Activated CD8-positive, alpha-beta memory T cell treated with anti-CD3 and anti-CD28 coated beads for 1 hour (primary cell): ENCODE measurements at places on chromosomes 1 and 21.

- DNase-seq, result no peak
Observed at GRCh38 chr21:45979141-45979631, 2.4 kb upstream of the COL6A1 start.

DNA sequence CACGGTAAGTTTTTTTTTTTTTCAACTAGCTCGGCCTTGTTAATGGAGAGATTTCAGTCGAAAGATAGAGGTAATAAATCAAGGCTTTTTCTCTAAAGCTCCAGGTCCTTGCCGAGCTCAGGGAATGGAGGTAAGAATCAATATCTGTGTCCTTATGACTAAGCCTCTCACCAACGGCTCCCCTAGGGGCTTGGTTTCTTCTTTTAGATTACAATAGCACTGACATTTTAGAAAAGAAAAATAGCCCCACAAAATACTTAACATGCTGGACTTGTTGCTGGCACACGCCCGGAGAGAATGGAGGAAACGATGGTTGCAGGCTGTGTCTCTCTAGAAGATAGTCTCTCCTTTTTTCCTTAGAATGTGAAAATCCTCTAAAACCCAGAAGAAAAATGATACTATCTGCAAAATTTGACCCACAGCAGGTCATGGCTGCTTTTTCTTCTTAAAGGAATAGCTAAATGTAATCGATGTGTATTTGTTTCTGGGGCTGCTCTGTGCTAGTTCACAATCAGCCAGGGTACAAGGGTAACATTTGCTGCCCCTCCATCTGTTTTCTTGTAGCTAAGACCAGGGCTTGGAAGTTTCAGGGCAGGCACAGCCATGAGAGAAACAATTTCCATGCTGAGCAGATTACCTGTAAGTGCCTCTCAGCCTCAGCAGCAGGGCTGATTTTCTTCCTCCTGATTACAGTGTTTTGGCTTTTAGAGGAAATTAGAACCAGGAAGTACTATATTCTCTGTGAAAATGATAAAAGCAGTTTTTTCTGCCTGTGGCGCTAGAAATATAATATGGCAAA, 86.2 kb upstream of the GNG12 start:
- no peak for DNase-seq

DNA sequence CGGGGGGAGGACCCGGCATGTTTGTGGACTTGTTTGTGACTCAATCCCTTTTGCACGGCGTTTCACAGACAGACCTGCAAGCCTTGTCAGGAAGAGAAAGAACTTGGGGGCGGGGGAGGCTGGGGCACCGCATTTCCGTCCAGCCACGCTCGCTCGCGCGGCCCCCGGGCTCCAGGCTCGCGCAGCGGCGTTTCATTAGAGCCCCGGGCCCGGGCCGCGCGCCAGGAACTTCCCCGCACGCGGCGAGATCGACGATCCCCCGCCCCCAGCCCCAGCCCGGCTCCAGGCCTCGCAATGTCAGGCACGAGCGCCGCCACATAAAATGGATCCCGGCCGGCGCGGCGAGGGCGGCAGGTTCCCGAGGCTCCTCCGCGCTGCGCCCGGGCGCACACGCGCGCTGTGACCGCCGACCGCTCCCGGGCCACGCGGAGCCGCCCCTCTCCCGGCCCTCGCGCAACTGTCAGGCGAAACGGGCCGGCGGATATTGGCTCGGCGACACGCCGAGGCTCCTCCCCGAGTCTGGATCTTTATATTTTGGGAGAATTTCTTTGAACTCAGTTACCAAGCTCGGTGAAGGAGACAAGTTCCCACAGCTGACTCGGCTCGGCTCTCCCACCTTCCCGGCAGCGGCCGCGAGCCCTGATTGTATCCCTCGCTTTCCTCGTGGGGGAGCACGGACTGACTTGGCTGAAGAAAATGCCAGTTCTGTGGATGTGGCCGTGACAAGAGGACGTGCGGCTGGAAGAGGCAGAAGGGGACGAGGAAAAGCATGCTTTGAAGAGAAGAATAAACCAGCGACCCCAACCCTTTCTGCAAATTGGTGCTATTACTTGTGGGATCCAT, at the start of gene KIF26B:
KIF26B (plus strand) TSS at position 557 of the 843 bp plus-strand sequence. CDS start 440 bp downstream, outside the sequence.
- DNase-seq, result no peak

DNA sequence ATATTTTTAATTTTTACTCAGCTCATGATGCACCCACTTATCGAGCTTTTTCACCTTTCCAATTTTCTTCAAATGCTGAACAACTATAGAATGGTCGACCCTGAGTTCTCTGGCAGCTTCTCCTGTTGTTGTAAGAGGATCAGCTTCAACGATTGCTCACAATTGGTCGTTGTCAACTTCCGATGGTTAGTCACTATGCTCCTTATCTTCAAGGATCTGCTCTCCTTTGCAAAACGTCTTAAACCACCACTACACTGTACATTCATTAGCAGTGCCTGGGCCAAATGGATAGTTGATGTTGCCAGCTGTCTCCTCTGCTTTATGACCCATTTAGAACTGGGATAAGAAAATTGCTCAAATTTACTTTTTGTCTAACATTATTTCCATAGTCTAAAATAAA, 385.9 kb upstream of the LYPLAL1 start:
- no peak for DNase-seq

DNA sequence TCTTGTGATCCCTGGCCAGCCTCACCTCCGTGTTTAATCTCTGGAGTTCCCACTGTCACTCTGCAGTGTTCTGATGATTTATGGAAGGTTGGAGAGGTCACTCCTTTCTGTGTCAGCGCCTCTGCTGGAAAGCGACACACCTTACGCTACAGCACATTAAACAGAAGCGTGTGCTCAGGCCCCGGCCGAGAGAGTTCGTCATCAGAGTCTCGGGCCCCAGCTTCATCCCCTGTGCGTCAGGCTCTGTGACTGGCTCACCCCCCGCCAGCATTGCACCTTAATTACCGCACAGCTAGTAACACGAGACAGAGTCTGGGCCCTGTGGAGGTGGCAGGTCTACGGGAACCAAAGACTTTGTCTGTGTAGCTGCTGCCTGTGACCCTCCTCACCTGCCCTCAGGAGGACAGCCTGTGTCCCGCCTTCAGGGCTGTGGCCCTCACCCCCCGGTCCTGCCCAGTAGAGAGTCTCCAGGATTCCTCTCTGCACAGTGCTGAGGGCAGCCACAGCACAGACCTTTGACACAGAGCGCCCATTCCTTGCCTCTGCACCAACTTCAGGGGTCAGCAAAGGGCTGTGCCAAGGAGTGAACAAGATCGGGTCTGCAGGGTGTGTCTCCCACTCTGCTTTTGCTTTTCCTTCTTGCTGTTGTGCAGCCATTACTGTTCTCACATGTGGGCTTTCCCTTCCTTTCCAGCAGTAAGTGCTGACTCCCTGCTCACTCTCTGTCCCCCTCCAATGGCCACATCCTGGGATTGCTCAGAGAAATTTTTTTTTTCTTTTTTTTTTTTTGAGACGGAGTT, 157.6 kb downstream of the PGBD5 start:
- no peak for DNase-seq

DNA sequence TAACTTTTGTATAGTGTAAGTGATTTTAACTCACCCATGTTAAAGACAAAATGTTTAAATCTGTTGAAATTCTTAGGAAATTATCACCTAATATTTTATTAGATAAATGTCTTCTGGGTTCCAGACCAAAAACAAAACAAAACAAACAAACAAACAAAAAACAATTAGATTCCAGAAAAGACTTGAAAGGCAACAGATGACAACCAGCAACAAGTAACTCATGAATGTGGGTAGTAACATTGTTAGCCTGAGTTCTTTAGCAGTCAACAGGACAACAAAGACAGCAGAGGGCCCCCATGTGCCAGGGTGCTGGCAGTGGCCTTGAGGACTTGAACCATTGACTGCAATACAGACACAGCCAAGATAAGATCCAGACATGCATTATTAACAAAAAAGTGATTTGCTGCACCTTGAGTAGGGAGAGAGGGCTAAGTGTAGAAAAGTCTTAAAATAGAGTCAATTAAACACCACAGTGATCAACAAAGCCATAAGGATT, 2.4 kb upstream of the CD247 start:
- no peak for DNase-seq

DNA sequence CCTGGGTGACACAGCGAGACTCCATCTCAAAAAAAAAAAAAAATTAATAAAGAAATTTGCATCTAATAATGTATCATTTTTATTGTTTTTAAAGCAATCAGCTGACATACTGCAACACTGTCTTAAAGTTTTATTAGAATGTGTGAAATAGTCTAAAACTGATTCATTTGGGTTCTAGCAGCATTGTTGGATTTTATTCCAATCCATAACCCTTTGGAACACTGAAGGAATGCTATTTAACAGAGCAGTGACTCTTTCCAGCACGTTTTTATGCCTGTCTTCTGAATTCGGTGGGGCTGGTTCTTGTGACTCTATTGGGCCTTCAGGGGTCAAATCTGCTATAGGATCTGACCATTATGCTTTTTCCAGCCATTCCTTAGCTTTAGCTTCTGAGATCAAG, 18.2 kb upstream of the FMO4 start:
- DNase-seq, result no peak

DNA sequence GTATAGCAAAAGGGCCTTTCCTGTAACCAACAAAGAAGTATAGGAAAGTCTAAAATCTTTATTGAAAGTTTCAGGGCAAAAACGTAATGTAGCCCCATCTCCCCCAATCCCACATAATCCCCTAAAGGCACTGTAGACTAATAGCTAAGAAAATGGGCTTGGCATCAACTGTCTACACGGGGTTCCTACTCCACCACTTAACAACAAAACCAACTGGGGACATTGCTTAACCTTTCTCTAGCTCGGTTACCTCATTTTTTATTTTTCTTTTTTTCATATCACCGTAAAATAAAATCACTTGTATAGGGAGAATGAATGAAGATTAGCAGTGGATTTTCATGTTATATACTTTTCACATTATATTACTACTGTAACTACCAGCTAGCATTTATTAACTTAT, 12.3 kb downstream of the MACF1 start:
- no peak for DNase-seq

- DNase-seq, result no peak
Observed at GRCh38 chr1:155322571-155322952, 1.9 kb downstream of the RUSC1 start.

GRCh38 chr21:39136711-39137110, 46.5 kb downstream of the PSMG1 start:
- DNase-seq, result no peak

DNA sequence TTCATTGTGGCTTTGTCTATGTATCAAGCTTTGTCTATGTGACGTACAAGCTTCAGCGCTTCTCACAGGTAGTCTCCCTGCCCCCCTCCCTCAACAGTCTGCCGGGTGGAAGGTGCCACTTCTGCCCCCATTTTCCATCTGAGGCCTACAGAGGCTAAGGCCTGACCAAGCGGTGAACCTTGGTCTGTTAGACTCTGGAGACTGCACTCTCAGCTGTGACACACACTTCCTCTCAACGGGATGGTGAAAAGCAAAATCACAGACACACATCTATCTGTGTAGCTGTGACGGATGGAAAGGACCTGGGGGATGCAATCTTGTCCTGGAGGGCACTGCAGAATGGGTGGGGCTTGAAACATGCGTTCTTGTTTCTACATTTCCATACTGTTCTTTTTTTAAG, 152.9 kb upstream of the EDN2 start:
- DNase-seq, result no peak

DNA sequence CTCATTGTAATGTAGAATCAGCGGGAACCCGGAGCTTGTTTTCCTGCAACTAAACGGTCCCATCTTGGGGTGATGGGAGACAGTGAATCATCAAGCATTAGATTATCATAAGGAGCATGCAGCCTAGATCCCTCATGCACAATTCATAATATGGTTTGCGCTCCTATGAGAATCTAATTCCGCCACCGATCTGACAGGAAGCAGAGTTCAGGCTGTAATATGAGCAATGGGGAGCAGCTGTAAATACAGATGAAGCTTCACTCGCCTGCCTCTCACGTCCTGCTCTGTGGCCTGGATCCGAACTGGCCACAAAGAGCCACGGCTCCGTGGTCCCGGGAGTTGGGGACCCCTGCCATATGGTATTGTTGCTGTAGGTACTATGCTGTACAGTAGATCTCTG, 1.6 kb downstream of the IFI44 start:
- no peak for DNase-seq

DNA sequence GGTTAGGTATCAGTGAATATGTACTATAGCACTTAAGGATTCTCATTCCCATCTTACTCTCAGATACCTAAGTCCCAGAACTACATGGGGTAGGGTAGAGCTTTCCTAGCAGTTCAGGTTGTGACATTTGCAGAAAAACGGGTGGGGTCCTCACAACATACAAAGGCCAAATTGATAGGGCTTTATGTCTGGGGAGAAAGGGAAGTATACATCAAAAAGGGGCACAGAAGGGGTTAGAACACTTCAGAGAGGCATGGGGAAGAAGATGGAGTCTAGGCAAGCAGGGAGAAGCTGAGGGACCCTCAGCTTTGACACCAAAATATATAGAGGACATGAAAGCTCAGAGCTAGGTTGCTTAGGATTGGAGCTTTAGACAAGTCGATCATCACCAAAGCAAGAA, 3.6 kb downstream of the UROD start:
- no peak for DNase-seq

- DNase-seq, result no peak
Observed at GRCh38 chr1:118863688-118864087, 124.5 kb downstream of the TBX15 start.

DNA sequence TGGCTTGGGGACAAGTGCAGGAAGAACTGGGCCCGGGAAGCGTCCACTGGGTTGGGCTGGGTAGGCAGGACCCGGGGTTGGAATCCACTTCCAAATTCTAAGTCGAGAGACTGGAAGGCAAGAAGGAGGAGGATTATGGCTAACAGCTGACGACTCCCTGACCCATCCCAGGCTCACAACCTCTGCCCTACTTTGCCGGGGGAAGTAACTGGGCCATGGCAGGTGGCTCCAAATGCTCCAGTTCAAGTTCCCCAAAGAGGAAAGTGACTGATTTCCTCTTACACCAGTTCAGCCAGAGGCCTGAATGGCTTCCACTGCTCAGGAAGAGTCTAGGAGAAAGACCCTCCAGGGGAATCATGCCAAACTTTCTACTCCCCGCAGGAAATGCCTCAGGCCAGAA, 11.4 kb downstream of the EMC1 start:
- no peak for DNase-seq

GRCh38 chr1:24973315-24973714, 43.2 kb upstream of the RUNX3 start:
- no peak for DNase-seq

- DNase-seq, result no peak
Observed at GRCh38 chr1:153245466-153245865, 14.0 kb upstream of the LORICRIN start.

DNA sequence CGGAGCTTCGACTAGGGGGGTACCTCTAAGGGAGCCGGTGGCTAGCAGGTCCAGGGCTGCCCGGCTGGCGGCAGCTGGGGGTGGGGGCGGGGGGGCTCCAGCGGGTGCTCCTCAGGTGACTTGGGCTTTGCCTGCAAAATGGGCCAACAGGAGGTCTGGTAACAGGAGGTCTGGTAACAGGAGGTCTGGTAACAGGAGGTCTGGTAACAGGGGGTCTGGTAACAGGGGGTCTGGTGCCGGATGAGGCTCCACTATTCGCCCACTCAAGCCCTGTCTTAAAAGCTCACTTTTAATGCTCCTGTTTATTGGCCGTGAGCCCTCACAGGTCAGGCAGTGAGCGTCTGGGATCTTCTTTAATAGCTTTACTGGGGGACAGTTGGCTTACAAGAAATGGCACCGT, 40.4 kb upstream of the ACTRT2 start:
- DNase-seq, result no peak
